Fibroblast of the aortic adventitia (primary cell): ENCODE measurements at places on chromosomes 11 and 22. TPM values are rescaled to one million over a fixed set of nuclear protein-coding genes. Genes with fewer than 3 reads are reported as not detected.

The WNT7B gene
- 0.18 TPM in 1 of 2 replicates, not detected in the other for total RNA-seq

The PIK3IP1 gene
- 13.2 and 191 TPM in 2 replicates for total RNA-seq

The ALX4 gene
- not detected in 2 replicates for total RNA-seq

The SERPING1 gene
- 64.9 and 77.0 TPM in 2 replicates for total RNA-seq

The OR4S1 gene
- not detected in 2 replicates for total RNA-seq

The APOA4 gene
- total RNA-seq, result not detected in 2 replicates

The CCDC188 gene
- total RNA-seq, result 0.45 TPM in 1 of 2 replicates, not detected in the other

The MS4A6A gene
- not detected in 2 replicates for total RNA-seq

The ZP1 gene
- total RNA-seq, result not detected in 2 replicates

The ZBTB16 gene
- total RNA-seq, result 0.27 and 0.41 TPM in 2 replicates

The TBX1 gene
- 2.8 TPM in 1 of 2 replicates, not detected in the other for total RNA-seq

The TBX10 gene
- total RNA-seq, result not detected in 2 replicates

The C22orf31 gene
- not detected in 2 replicates for total RNA-seq

The IL17REL gene
- total RNA-seq, result not detected in 2 replicates

The NLRP10 gene
- 1.7 and 6.8 TPM in 2 replicates for total RNA-seq

The LGALS12 gene
- total RNA-seq, result 1.3 TPM in 1 of 2 replicates, not detected in the other

The OVCH2 gene
- not detected in 2 replicates for total RNA-seq

The TCIRG1 gene
- 75.1 and 76.0 TPM in 2 replicates for total RNA-seq

The CYP2D6 gene
- total RNA-seq, result not detected in 2 replicates

The TMEM151A gene
- total RNA-seq, result 0.27 and 0.41 TPM in 2 replicates

The TRIM51 gene
- total RNA-seq, result not detected in 2 replicates

The SLC15A3 gene
- total RNA-seq, result 6.8 and 18.2 TPM in 2 replicates

The ZC3H12C gene
- 8.7 and 17.4 TPM in 2 replicates for total RNA-seq

The GVQW3 gene
- 2.0 and 4.2 TPM in 2 replicates for total RNA-seq

The PANX2 gene
- total RNA-seq, result 0.90 TPM in 2 replicates

The DDI1 gene
- total RNA-seq, result not detected in 2 replicates

The CNGA4 gene
- not detected in 2 replicates for total RNA-seq

The SLC5A4 gene
- total RNA-seq, result not detected in 2 replicates

The CCDC157 gene
- 1.2 and 2.6 TPM in 2 replicates for total RNA-seq

The OR10V1 gene
- not detected in 2 replicates for total RNA-seq

The THYN1 gene
- total RNA-seq, result 25.0 and 54.5 TPM in 2 replicates

The GAL3ST1 gene
- not detected in 2 replicates for total RNA-seq

The SLC22A6 gene
- not detected in 2 replicates for total RNA-seq

The NPAS4 gene
- total RNA-seq, result 0.18 TPM in 1 of 2 replicates, not detected in the other

The DNAJC4 gene
- 6.5 and 9.0 TPM in 2 replicates for total RNA-seq

The CD6 gene
- total RNA-seq, result not detected in 2 replicates

The FBLN1 gene
- 335 and 561 TPM in 2 replicates for total RNA-seq

The DSCAML1 gene
- total RNA-seq, result not detected in 2 replicates

The C22orf42 gene
- not detected in 2 replicates for total RNA-seq

The SPCS2 gene
- 7.2 and 43.5 TPM in 2 replicates for total RNA-seq

The CD248 gene
- 99.1 and 193 TPM in 2 replicates for total RNA-seq

The TSSK2 gene
- not detected in 2 replicates for total RNA-seq

The PHETA2 gene
- 18.1 and 29.8 TPM in 2 replicates for total RNA-seq

The OR10A2 gene
- total RNA-seq, result not detected in 2 replicates

The EXT2 gene
- 100 and 148 TPM in 2 replicates for total RNA-seq

The OR2AT4 gene
- under 0.01 TPM in 1 of 2 replicates, not detected in the other for total RNA-seq

The BTG4 gene
- total RNA-seq, result 0.36 TPM in 1 of 2 replicates, not detected in the other

The CDC42EP2 gene
- 4.7 and 28.0 TPM in 2 replicates for total RNA-seq

The B4GALNT4 gene
- total RNA-seq, result 1.5 and 1.9 TPM in 2 replicates
